Left hindlimb (tissue), 1 donor: ENCODE measurements at places on chromosomes 6 and 20.

DNA sequence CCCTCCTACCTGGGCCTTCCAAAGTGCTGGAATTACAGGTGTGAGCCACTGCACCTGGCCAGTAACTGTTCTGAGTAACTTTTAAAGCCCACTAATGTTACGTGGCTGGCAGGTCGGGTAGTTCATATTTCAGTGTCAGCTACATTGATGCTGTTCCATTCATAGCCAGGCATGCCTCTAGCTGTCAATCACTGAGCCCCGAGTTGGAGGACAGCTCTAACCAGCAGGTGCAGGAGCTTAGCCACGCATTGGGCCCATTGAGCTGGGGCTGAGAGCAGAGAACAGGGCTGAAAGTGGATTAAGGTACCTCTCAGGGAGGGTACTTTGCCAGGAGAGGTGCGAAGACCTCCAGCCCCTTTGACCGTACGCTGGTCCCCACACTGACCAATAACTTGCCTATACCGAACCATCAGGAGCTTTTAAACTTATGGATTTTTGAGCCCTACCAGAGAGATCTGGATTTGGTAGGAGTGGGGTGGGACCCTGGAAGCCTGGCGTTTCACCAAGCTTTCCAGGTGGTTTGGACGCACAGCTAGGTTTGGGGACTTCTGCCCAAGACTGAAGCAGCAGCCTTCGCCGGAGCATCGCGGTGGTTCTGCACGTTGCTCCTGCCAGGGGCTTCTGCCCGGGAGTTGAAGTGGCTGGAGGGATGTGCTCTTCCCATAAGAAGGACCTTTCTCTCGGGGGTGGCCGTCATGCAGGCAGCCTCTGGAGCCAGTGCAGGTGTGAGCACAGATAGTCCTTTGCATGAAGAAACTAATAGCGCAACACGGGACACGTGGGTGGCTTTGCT is 82.6 kb downstream of the SERAC1 start:
- DNase-seq, result no peak

- DNase-seq, result no peak
Observed at GRCh38 chr6:106160189-106160588, 74.1 kb downstream of the PRDM1 start.

DNA sequence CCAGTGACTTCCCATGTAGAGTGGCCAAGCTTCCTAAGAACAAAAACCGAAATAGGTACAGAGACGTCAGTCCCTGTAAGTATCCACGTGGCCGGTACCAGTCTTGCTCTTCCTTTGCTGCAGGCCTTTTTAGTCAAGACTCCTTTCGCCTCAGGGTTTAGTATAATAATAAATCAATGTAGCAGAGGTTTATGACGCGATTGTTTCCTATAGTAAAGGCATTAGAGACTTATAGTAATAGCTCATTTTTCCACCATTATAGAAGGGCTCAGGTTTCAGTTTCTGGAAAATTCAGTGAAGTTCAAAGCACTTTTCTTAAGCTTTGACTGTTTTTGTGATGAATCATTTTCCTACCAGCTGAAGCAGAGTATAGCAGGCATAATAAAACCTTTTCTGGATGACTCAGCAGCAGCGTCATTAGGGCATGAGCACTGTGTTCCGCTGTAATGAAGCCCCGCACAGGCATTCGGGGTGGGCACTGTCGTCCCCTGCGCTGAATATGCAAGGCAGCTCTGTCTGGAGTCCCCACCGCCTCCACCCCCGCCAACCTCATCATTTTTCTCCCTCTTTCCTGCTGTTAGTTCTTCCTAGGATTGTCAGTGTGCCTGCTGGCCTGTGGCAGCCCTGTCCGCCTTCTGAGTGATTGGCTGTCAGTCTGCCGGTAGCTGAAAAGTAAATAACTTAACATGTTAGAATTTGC is 51.3 kb downstream of the PTPN1 start:
- DNase-seq, result peak; percentile 74

- DNase-seq, result no peak
Observed at GRCh38 chr6:27161946-27162603, 85.4 kb upstream of the PRSS16 start.

DNA sequence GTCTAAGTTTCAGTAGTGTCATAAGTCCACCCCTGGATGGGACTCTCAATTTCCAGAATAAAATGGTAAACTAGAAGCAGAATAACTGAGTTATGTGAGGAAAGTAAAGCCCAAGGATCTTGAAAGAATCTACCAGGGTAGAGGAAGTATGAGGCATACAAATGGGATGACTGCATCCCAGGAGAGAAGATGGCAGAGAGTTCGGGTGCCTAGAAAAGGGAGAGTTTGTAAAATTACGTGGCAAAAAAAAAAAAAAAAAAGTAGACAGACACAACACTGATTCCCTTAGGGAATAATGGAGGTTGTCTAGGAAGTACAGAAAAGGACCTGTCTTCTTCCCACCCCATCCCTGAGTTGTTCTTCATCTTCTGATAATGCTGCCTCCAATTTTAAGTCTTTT is 3.4 kb downstream of the GABBR1 start:
- no peak for DNase-seq

GRCh38 chr20:388034-388994 is 7.8 kb downstream of the TRIB3 start:
- no peak for DNase-seq

GRCh38 chr6:153085239-153085638 is 45.8 kb downstream of the RGS17 start:
- DNase-seq, result no peak

DNA sequence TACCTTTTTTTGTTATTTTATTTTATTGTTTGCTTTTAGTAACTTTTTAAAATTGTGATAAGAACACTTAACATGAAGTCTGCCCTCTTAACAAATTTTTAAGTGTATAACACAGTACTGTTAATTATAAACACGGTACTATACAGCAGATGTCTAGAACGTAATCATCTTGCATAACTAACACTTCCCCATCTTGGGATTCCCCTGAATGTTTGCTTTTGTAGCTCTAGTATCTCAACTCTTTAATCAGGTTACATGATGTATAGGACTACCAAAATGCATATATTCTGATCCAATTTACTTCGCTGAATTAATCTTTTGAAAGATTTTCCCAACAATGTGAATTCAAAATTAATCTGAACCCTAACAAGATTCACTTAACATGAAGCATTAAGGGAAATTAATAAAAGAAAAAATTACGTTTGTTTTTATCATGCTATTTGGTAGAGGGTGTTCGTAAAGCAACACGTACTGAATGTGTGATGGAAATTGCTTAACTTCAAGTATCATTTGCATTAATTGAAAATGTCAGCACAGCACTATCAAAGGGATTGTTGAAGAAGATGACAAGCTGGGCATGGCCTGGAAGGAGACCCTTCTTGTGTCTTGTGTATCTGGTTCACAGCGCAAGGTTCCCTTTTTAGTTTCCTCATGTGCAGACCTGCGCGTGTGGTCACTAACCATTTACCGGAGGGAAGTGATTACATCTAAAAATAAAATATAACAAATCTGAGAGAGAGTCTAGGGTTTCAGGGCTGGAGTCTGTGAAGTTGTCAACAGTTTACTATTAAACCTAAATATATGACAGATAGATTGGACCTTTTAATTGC is 15.2 kb downstream of the COL19A1 start:
- DNase-seq, result no peak

DNA sequence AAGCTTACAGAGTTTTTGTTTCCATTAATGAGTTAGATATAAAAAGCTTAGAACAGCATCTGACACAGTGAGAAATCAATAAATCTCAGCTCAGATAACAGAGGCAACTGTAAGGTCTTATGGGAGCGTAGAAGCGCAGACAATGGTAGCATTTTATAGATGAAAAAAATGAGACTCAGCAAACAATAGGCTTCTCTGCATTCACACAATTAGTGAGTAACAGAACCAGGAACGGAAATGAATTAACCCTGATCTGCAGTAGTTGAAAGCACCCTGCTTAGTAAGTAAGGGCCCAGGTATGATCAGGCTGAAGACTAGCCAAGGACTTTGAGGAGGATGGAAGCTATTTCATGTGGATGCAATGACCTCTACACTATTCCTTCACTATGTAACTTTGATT is 147.2 kb upstream of the EYA4 start:
- no peak for DNase-seq

DNA sequence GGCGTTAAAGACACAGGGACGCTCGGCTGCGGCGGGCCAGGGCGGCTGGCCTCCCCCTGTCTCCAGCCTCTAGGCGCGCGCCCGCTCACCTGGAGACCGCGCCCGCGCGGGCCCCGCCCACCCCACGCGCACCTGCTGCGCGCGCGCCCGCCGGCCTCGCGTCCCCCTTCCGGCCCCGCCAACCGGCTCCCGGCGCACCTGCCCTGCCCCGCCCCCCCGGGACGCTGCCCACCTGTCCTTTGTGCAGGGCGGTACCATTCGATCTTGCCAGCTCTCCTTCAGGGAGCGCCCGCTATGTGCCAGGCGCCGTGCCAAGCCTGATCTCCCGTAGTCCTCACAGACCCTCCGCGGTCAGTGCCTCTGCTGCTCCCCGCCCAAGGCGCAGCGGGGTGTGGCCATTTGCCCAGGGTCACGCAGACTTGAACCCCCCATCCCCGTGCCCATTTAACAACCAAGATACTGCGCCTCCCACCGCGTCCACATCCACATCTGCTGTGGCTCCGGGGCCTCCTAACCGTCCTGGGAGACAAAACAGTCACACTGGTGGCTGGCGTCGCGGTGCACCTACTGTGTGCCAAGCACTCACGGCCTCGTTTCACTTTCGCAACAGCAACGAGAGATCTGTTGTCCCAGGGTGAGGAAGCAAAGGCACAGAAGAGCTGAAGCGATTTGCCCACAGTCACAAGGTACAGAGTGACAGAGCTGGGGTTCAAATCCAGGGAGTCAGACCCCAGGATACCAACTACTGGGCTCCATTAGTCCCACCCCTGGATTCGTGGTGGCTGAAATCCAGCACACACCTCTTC is 48.1 kb downstream of the NOL4L start:
- no peak for DNase-seq

DNA sequence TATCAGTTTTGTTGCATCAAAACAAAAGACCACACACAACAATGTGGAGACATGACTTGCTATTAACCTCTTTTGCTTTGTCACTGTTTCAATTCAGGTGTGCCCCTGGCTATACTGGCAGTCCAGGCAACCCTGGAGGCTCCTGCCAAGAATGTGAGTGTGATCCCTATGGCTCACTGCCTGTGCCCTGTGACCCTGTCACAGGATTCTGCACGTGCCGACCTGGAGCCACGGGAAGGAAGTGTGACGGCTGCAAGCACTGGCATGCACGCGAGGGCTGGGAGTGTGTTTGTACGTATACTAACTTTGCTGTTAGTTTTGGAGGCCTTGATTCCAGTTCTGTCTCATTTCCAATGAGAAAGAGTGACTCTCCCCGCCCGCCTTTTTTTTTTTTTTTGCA is 356.9 kb downstream of the ARHGAP18 start:
- DNase-seq, result no peak

DNA sequence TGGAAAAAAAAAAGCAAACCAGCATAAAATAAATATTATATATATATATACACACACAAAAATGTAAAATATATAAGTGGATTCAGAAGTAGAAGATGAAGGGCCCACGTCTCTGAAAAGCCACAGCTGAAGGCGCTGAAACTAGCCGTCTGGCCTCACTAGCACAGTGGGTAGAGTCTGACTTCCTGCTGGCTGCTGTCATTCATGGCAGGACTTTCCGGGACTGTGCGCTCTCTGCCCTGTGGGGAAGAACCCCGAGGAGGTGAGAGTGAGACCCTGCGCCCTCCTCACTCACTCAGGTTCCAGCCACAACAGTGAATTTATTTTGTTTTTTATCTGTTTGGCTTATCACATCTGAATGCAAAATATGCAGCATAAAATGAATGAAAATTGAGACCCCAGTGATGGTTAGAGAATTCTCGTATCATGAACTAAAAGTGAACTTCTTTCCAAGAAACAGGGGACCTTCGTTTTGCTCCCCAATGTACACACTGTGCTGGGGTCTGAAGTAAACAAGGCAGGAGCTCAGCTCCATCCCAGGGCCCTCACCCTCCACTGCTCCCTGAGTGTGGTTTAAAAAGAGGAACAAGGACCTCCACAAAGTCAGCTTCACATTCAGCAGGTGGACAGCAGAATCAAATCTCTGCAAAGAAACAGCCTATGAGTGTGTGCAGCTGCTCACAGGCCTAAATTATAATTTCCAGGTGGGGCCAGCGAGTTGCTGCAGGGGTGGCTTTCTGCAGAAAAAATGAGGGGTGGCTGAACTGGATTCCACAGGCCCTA is 1.3 kb upstream of the RAMACL start:
- no peak for DNase-seq
